Thymus (tissue), 14 donors: ENCODE measurements at places on chromosomes 3 and 15. TPM values are rescaled to one million over a fixed set of nuclear protein-coding genes. Genes with fewer than 3 reads are reported as not detected.

DNA sequence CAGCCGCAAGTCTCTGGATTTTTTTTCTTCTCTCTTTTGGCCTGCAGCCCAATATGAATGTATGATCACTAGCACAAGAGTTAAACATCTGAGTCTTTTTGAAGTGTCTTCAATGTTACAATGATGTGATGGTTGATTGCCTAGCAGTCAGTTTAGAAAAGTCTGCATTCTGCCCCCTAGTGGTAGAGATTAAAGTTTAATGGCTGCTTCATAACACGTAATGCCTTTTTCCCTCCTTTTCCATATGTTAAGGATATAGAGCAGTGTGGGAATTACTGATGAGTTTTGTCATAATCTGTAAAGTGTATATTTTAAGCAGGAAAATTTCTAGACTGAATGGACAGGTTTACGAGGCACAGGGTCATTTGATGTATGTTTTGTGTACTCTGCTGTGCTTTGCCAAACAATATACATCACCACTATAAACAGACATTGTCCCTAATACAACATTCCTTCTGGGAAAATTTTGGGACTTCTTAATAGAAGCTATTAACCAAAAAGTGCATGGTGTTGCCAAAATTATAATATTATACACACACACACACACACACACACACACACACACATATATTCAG lies 1038.5 kb upstream of the NR2F2 start:
- no peak for DNase-seq

DNA sequence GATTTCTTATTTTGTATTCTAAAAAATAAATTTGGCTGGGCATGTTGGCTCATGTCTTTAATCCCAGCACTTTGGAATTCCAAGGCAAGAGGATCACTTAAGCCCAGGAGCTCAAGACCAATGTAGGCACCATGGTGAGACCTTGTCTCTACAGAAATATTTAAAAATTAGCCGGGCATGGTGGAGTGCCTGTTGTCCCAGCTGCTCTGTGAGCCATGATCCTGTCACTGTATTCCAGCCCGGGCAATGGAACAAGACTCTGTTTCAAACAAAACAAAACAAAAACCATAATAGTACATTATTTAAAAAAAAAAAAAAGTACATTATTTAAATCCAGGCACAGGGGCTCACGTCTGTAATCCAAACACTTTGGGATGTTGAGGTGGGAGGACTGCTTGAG lies 5.5 kb upstream of the RTF1 start:
- DNase-seq, result no peak

DNA sequence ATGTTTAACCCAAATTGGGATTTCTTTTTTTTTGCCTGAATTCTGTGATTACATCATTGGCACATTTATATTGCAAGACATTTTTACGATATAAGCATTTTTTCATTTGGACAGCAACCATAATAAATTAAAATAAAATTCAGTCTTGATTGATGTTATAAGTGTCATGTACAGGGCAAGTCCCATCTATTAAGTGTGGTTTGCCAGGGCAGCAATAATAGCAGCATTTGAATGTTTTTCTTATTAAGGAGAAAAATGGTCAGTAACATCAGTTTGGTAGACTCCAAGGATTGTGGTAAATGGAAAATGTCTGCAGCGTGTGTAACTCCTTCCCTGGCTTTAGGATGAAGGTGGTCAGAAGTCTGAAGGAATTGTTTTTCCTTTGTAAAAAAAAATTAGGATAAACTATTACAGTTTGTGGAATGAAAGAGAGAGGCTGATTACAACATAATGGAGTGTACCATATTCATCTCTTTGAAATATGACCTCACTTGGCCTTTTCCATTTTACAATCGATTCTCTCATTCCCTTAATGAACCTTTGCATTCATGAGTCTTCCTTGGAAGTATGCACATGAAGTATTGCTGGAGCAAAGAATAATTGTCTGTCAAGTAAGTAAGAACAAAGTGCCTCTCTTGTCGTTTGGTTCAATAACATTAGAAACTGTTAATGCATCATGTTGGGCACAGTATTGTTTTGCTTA lies 405.4 kb upstream of the THRB start:
- DNase-seq, result no peak

DNA sequence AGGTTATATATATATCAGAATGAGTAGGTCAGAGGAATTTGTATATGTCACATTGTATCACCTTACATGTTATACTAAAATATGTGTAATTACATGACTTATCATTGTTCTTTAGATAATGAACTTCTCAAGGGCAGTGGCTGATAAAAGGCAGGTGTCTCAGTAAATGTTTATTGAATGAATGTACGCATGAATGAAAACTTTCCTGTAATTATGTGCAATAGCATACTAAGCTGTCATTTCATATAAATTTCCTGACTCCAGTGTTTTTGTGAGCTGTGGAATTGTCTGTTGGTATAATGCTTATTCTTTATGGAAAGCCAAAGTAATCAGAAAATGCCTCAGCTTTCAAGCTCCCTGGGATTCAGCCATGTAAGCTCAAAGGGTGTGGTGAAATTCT lies 4.2 kb downstream of the TBC1D23 start:
- no peak for DNase-seq

DNA sequence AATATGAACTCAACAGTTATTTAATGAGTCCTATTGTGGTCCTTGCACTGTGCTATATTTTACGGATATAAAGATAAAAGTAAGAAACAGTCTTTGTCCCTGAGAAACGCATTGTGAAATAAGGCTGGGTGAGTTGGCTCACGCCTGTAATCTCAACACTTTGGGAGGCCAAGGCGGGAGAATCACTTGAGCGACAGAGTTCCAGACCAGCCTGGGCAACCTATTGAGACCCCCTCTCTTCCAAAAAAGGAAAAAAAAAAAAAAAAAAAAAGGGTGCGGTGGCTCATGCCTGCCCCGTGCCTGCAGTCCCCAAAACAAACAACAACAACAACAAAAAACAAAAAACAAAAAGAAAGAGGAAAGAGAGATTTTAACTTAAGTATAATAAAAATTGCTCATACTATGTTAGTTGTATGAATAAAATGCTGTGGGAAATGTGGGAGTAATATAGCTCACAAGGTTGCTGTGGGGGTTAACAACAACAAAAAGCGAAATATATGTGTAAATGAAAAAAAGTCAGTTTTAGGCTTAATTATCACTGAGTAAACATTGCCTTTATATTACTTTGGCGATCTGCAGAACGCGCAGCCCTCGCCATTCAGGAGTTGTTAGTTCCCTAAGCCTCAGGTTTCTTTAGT lies 461 bp upstream of the FNDC3B start:
- no peak for DNase-seq

- DNase-seq, result no peak
These were observed 58.4 kb downstream of the NOX5 start for GRCh38 chr15:69072906-69073305.

DNA sequence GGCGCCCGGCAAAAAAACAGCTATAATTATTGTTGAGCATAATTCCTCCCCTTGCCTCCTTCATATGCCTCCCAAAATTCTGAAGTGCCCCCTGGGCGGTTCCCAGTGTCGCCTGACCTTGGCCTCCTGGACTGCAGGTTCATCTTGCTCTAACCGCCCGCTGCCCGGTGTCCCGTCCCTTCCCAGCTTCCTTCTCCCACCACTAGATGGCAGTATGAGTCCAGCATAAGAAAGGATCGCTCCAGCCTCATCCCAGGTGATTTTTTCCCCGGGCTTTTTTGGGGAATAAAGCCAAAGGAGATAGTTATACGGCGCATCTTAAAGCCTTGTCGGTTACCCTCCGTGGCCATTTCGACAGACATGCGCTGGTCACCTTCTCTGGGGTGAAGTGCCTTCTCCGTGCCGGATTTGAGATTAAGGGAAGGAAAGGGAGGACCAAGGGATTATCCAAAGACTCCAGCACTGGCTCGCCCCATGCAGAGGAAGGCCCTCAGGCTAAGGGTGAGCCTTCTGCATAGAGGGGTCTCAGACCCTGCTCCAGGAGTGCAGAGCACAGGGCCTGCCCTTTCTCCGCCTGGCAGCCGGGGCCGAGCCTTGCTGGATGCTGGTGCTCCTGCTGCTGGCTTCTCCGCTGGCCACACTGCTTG lies 45.8 kb upstream of the TRA2B start:
- DNase-seq, result peak; percentile 36

GRCh38 chr15:83983634-83984458 lies 251.7 kb upstream of the GOLGA6L4 start:
- DNase-seq, result no peak

- no peak for DNase-seq
These were observed 99.9 kb downstream of the SRGAP3 start for GRCh38 chr3:9149566-9149965.

GRCh38 chr15:48086576-48086975 lies 34.2 kb upstream of the SLC24A5 start:
- no peak for DNase-seq

DNA sequence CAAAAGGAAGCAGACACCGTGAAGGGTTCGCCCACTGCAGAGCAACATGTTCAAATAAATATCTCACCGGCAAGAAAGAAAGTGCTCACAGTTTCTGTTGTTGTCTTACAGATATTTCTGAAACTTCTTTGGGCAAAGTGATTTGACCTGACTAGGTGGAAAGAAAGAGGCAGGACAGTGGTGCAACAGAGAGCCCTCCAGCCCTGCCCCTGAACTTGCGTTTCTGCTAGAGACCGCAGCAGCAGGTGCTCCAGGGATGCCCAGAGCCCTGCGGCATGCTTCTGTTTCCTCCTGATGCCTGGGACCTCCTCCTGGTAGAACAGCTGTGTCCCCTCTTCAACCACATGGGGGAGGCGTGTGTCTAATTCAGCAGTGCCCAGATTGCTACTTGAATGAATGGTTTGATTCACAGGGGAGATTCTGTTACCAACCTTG lies 123.4 kb downstream of the ATP10A start:
- peak; percentile 20 for DNase-seq

GRCh38 chr3:129855170-129855831 lies 38.2 kb downstream of the TMCC1 start:
- no peak for DNase-seq

GRCh38 chr3:116821371-116821770 lies 111.8 kb downstream of the TUSC7 start:
- no peak for DNase-seq

CALML4 gene
- 8.8 TPM for total RNA-seq

KBTBD13 gene
- total RNA-seq, result under 0.01 TPM

RGMA gene
- total RNA-seq, result 0.76 TPM

ALS2CL gene
- total RNA-seq, result 4.3 TPM

ADAMTS9 gene
- 3.7 TPM for total RNA-seq

PYGO1 gene
- total RNA-seq, result 0.71 TPM

DUOXA2 gene
- total RNA-seq, result 0.05 TPM

ATP1B3 gene
- 42.0 TPM for total RNA-seq

PPM1L gene
- total RNA-seq, result 4.7 TPM

CAPN3 gene
- total RNA-seq, result 2.4 TPM

ATP13A3 gene
- 40.1 TPM for total RNA-seq
